ENCODE measurements at places on chromosomes 4 and X.

GRCh38 chr4:185536411-185536709, 1.1 kb upstream of the PDLIM3 start:
- no peak for ATAC-seq

GRCh38 chr4:17763931-17764330, 17.5 kb downstream of the FAM184B start:
- no peak for ATAC-seq

GRCh38 chr4:40957281-40957680, 207.5 kb downstream of the NSUN7 start:
- no peak for ATAC-seq

DNA sequence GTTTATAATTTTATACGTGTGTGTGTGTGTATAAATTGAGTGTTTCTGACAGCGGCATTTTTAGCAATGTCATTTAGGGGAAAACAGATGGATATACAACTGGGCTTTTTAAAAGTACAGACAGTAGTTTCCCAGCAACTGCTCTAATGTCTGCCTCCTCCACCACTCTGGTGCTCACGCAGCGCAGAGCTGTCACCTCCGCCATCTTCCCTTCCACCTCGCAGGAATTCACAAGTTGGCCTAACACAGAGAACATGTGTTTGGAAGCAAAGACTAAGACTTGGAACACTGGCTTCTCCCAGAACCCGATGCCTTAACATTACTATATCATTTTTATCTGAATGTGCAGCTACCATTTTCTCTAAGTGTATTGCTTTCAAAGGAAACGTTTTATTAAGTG, 158.3 kb upstream of the FSTL5 start:
- no peak for ATAC-seq

GRCh38 chr4:74874753-74875367, 58.1 kb upstream of the PARM1 start:
- ATAC-seq: peak; percentile 55

DNA sequence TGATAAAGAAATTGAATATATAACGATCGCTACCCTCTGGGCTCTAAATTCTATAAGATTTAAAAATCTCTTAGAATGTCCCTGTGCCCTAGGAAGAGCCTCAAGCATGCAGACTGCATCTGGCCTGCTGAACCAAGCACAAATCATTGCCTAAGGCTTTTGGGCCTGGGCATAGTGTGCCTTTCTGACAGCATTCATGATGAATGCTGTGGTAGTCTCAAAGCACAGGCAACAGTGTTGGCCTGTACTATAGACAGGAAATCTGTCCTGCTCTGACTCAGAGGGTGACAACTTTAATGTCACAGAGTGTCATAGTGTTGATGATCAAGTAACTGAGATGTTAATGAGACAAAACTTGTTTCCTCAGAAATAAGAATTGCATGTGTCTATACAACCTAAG, 717.3 kb downstream of the STIM2 start:
- no peak for ATAC-seq

DNA sequence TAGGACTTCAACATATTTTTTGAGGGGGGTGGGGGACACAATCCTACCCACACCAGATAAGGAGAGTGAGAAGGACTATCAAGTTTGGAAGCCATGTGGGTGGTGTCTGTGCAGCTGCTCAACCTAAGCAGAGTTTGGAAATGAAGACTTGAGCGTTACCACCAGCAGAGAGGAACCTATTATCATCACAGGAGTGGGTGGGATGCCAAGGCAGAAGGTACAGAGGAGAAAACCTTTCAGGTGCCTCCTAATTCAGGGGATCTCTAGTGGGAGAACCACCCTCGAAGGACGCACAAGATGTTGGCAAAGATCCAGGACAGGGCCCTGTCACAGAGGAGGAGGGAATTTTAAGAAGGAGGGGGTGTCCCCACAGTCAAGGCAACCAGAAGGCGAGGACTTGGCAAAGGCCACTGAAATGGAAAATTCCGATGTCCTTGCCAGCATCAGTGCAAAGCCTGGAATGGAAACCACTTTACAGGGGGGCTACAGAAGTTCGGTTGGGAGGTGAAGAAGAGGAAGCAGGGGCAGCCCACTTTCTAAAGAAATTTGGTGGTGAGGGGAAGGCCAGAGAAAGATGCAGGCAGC, 8.4 kb upstream of the GPM6B start:
- no peak for ATAC-seq

- no peak for ATAC-seq
Measured at GRCh38 chr4:164379694-164380093, 374.2 kb upstream of the SMIM31 start.

- no peak for ATAC-seq
Measured at GRCh38 chr4:47050761-47051725, 19.7 kb downstream of the GABRB1 start.

GRCh38 chr4:52243367-52243766, 192.3 kb downstream of the SPATA18 start:
- no peak for ATAC-seq

DNA sequence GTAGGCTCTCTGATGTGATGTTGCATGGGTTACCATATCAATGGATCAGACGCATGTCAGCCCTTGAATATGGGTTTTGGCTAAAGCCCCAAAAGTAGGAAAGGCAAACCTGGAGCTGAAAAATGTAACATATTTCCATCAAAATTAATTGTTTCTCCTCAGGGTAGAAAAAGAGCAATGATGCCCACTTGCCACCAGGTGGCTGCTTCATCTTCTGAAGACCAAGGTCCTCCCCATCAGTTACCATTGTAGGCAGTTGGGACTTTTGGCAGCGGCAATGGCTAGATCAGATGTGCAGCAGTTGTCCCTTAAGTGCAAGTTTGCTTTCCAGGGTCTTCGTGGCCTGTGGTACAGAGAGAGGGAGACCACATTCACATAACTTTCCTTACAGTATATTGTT, 118.2 kb downstream of the NAF1 start:
- no peak for ATAC-seq

DNA sequence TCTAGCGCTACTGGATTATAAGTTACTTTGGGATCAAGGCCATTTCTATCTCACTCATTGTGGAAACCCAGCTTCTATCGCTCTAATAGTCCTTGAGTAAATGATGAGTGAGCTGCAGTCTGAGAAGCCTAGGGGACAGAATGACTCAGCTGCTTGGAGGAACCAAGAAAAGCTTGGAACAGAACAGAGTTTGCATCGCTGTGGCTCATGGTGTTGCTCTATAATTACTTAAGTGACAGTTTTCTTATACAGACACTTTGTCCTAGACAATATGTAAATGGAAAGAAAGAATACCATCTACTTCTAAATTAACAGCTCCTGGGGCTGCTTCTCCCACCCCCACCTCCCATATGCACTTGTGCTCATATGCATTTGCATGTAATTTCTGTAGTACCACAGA, 156.9 kb downstream of the SLIT2 start:
- ATAC-seq: no peak

GRCh38 chrX:54494989-54495813, 833 bp downstream of the FGD1 start:
- no peak for ATAC-seq

DNA sequence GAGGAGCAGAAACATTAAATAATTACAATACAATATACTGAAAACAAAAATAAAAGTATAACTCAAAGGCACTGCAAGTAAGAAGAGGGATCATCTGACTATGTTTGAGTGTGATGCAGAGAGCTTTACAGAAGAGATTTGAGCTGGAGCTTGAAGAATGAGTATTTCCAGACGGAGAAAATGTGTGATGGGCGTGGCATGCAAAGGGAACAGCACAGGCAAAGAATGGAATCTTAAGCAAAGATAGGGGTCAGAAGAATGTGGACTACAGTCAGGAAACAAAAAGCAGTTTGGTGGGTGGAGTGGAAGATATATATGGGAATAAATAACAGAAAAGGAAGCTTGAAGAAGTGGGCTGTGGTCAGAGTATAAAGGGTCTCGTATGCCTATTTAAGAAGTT, 45.5 kb downstream of the OPHN1 start:
- ATAC-seq: no peak
